ENCODE measurements at places on chromosomes 3 and 15.

DNA sequence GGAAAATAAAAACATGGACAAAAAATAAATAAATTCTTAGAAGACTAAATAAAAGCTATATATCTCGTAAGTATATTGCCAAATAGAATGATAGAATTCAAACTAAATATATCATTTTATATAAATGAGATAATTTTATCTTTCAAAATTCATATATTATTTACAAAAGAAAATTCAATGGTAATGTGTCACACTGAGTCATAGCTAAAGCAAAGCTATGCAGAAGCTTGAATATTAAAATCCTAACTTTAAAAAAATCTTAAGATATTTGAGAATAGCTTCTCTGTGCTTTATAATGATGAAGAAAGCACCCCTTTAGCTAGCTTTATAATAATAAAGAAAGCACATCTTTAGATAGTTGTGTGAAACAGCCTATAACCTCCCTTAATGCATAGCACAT lies 1010.8 kb downstream of the OTOL1 start:
- no peak for DNase-seq

GRCh38 chr3:26202169-26202568 lies 412.3 kb downstream of the OXSM start:
- no peak for DNase-seq

GRCh38 chr15:62828364-62828763 lies 214.2 kb upstream of the TPM1 start:
- DNase-seq = no peak

- no peak for DNase-seq
Measured at GRCh38 chr3:178350763-178351162, 185.5 kb upstream of the KCNMB2 start.

GRCh38 chr3:45670991-45671390 lies 18.2 kb upstream of the SACM1L start:
- no peak for DNase-seq

GRCh38 chr3:57820479-57820878 lies 64.4 kb downstream of the SLMAP start:
- DNase-seq = no peak

- DNase-seq = no peak
Measured at GRCh38 chr3:166799-167198, 29.8 kb upstream of the CHL1 start.

- DNase-seq = no peak
Measured at GRCh38 chr3:177602601-177603147, 405.4 kb upstream of the TBL1XR1 start.

GRCh38 chr15:62856466-62857246 lies 185.9 kb upstream of the TPM1 start:
- DNase-seq = no peak

GRCh38 chr3:18228060-18228459 lies 197.1 kb downstream of the SATB1 start:
- DNase-seq = no peak

DNA sequence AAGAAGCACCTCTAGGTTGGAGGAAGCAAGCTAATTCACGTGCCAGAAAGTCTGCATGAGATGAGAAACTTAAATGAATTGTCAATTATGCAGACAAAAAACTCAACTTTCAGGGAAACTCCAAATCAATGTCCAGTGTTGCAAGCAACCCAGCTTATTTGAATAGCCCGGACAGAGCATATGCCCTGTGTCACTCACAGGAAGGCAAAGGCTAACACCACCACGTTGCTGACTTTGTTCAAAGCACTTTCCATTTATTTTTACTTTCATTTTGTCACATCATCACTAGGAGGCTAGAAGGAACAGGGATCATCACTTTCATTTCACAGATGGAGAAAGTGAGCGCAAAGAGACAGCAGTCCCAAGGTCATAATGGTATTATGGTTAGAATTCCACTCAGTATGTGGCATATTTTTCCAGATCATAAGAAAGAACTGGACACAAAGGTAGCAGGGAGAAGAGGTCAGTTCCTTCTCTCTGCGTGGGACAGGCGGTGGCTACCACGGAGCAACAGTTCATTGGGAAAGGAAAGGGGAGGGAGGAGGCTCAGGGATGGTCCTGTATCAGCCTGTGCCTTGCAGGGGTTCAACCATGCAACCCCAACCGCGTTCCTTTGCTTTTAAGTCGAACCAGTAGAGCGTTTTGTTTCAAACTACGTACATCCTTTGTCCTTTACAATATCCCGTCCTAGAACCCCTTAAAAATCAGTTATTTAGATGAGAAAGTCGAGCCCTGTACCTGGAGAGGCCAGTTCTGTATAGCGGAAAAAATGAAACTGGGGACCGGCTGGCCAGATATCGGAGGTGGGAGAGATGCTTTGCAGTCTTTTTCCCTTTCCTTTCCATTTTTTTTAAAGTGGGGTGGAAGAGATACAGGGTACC lies 1.1 kb downstream of the HEG1 start:
- DNase-seq = peak; percentile 53

DNA sequence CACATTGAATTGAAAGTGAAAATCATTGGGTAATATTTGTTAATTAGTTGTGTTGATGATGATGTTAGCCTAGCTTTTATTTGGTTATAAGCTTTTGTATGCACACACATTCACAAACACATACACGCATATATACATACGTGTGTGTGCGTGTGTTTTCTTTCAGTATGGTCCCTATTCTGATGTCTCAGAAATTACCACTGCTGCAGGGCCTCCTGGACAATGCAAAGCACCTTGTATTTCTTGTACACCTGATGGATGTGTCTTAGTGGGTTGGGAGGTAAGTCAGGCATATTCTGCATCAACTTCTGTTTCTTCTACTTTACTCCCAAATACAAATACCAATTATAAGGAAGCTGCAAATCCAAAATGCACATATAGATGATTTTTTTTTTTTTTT lies 102.1 kb downstream of the GHSR start:
- no peak for DNase-seq

DNA sequence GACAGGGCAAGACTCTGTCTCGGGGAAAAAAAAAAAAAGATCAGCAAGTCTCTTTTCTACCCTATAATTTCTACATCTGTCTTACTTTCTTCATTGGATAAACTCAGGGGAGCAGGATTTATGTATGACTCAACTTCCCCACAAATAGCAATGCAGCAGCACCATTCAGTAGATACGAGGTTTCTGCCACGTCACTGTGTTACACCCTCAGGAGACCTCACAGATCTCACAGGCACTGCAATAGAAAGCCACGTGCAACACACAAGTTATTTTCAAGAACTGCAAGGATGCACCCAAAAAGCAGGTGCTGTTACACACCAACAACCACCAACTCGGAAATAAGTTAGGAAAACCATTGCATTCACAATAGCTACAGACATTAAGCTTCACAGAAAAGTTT lies 30.2 kb downstream of the TSPAN3 start:
- no peak for DNase-seq

DNA sequence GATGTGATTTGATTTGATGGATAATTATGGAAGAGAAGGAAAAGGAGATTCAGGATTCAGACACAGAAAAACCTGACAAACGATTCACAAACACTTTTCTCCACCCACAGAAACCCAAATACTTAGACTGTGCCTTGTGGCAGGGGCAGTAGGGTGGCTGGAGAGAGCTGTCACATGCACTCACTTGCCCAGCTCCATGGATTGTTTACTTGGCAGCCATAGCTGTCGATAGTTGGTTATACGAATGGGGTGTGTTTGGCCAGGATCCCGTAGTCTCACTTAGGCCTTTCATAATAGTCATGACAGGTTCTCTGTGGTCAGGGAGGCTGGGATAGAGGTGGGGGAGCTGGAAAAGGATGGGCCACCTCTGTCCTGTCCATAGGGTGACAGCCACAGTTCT lies 76.9 kb downstream of the CACNA1D start:
- DNase-seq = no peak

GRCh38 chr3:7382293-7383010 lies 521.5 kb downstream of the GRM7 start:
- DNase-seq = no peak

GRCh38 chr3:178392511-178392926 lies 143.7 kb upstream of the KCNMB2 start:
- DNase-seq = no peak

DNA sequence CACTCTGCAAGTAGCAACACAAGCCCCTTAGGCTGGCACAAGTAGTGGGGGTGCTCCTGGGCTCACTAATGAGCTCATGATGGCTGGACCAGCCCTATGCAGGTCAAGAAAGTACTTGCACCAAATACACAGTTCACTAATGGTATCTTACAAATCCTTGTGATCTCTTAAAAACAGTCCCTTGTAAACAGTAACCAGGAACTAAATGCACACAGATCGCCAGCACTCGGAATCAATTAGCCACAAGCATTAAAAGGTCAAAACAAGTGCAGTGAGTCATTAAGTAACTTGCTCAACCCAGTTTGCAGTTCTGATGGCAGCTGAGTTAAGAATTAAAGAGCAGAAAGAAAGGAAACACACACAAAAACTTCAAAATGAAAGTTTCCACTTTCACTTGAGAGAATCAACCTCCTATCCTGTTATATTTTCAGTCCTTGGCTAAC lies 43.2 kb downstream of the ARHGEF3 start:
- DNase-seq = peak; percentile 55

DNA sequence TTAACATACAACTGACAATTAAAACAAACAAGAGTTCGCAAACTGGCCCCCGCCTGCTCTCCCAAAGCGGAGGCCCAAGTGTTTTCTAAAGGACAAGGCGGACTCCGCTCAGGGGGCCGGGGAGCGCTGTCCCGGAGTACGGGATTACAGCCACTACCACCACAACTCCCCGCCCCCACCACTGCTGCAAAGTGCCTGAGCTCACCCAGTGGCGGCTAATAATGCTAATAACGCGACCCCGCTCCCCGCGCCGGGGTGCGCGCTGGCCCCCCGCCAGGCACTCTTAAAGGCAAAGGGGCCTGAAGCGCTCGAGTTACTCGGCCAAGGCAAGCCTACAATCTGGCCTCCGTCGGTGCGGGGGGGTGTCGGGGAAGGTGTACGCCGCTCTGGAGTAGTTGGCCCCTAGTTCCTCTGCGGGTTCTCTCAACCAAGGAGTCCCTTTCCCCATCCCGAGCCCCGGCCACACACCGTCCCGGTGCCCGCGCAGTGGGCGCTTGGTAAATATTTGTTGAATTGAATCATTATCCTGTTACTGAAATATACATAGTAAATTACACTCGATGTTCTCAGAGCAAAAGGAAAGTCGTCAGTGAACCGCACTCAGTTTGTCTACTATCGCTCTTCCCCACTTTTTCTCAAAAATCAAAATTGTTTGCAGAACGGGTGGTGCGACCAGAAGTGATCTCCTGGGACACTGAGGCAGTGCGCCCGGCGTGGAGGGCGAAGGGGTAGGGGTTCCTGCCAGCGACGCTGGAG lies 827 bp downstream of the WNT5A start:
- DNase-seq = no peak
